ENCODE measurements at places on chromosomes 5 and 9.

- DNase-seq, result no peak
These were observed 50.1 kb upstream of the ANKRD33B start for GRCh38 chr5:10513501-10514442.

GRCh38 chr5:39475881-39476842, 51.4 kb upstream of the DAB2 start:
- DNase-seq, result no peak

DNA sequence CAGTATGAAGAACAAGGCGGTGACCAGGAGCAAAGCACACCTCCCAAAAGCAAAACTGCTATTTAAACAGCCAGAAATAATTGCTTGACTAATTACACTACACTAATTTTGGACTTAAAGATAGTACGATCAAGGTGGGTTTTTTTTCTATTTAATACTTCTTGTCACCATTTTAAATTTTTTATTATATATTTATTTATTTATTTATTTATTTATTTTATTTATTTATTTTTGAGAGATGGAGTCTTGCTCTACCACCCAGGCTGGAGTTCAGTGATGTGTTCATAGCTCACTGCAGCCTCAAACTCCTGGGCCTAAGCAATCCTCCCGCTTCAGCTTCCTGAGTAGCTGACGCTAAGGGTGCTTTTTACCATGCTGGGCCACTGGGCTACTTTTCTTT, 146.2 kb upstream of the IRX1 start:
- no peak for DNase-seq

DNA sequence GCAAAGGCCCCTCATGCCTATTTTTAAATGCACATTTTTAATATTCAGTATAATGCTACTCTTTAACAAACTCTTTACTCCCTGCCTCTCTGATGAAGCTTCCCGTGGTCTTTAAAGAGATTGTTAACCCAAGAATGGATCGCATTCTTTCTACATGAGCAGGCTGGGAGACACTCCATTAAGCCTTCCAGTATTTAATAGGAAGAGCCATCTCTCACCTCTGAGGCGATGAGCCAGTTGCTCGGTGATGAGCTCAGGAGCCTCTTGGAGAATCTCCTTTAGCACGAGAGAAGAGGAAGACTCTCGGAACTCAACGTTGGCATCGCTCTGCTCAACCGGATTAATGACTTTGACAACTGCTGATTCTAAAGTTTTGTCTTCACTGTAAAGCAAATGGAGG, 59.6 kb downstream of the PRUNE2 start:
- DNase-seq, result no peak

DNA sequence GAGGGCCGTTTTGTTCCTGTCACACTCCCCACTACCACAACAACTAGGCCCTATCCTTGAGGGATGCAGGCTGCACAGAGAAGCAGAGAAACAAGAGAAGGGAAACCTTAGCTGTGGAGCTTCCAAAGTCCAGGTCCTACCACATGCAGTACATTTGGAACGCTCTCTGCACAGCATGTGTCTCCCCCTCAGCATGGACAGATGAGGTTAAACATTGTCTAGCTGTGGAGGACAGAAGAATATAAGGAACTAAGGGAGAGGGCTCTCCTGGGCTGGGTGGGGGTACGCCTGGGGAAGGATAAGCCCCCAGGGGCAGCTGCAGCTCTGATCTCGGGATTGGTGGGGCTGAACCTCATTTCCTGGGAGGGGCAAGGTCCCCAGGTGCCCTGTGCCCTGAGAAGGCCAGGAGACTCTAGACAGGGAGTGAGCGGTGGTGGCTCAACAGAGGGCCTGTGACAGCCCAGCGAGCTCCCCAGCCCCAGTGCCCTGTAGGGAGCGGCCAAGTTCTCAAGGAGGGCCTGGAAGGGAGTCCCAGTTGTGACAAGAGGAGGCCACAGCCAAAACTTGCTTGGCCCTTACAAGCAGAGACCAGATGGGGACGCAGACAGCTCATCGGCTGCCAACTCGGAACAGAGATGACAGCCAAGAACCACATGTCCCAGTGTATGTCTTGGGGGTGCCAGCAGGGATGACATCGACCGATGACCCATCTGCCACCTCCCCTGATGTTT, 30.1 kb downstream of the TSPAN17 start:
- no peak for DNase-seq

DNA sequence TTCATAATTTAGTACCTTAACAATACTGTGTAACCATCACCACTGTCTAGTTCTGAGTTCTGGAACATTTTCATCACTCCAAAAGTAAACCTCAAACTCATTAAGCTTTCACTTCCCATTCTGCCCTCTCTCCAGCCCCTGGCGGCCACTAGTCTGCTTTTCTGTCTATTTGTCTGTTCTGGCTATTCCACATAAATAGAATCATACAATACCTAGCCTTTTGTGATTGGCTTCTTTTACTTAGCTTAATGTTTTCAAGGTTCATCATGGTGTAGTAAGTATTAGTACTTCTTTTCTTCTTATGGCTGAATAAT, 138.7 kb downstream of the RAPGEF6 start:
- DNase-seq, result no peak

DNA sequence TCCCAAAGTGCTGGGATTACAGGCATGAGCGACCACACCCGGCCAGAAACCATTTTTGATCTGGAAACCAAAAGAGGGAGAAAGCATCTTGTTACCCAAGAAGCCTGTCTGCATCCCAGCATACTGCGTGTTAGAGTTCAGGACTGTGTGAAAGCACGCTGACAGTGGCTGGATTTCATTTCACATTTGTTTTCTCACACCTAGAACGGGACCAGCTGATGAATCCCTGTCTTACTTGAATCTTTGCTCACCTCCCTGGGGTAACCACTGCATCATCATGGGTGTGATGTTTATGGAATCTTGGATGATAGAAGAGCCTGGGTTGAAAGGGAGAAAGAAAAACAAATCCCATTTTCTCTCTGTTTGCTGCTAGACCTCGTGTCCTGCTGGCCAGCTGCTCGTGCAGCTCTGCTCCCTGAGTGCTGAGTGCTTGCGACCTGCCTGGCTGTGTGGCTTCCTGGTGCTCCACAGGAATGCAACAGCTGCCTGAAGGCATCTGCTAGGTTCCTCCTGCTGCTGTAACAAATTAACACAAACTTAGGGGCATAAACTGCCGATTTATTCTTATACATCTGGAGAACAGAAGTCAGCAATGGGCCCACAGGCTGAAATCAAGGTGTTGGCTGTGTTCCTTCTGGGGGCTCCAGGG, 378.3 kb upstream of the DAP start:
- no peak for DNase-seq

GRCh38 chr9:14531341-14532269, 161.6 kb downstream of the ZDHHC21 start:
- no peak for DNase-seq

- no peak for DNase-seq
These were observed 62.9 kb upstream of the DMRTA1 start for GRCh38 chr9:22383718-22384117.

GRCh38 chr9:124047251-124047672, 35.7 kb downstream of the LHX2 start:
- no peak for DNase-seq

DNA sequence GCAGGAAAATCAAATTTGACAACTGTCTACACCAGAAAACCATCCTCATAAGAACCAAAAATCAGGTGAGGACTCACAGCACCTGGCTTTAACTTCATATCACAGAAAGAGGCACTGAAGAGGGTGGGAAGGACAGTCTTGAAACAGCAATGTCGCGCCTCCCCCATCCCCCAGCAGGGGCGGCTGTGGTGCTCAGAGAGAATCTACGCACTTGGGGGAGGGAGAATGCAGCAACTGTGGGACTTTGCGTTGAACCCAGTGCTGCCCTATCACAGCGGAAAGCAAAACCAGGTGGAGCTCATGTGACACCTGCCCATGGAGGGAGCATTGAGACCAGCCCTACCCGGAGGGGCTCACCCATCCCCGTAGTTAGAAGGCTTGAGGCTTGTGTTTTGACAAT, 191.8 kb downstream of the MSX2 start:
- no peak for DNase-seq

- DNase-seq, result no peak
These were observed 12.8 kb upstream of the TYRP1 start for GRCh38 chr9:12680341-12680740.

GRCh38 chr5:87899721-87900131, 368.9 kb downstream of the TMEM161B start:
- no peak for DNase-seq

DNA sequence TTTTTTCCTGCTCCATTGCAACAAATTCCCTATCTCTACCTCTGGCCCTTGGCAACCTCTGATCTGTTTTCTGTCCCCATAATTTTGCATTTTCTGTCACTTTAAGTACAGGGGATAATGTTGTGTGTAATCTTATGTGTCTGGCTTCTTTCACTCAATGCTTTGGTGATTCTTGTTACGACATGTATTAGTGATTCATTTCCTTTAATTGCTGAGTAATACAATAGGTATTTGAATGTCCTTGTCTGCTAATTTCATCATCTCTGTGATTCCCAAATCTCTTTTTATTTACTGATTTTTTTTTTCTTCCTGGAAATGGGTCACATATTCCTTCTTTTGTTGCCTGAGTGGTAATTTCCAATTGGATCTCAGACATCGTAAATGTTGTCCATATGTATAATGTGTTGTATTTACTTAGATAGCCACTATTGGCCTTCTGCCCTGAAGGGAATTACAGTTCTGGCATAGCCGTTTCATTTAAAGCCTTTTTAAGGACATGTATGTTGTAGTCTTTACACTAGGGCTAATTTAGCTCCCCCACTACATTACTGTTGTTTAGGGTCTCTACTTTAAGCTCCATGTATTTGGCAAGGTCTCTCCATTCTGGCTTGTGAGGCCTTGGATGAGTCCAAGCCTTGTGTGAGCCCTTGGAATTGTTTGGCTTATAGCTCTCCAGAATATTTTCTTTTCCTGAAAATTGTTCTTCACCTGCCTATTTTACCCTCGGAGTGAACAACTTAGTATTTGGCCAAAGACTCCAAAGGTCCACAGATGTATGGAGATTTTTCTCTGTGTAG, 683.8 kb downstream of the LRRC70 start:
- DNase-seq, result no peak

GRCh38 chr5:112062181-112062580, 305.2 kb upstream of the NREP start:
- no peak for DNase-seq

DNA sequence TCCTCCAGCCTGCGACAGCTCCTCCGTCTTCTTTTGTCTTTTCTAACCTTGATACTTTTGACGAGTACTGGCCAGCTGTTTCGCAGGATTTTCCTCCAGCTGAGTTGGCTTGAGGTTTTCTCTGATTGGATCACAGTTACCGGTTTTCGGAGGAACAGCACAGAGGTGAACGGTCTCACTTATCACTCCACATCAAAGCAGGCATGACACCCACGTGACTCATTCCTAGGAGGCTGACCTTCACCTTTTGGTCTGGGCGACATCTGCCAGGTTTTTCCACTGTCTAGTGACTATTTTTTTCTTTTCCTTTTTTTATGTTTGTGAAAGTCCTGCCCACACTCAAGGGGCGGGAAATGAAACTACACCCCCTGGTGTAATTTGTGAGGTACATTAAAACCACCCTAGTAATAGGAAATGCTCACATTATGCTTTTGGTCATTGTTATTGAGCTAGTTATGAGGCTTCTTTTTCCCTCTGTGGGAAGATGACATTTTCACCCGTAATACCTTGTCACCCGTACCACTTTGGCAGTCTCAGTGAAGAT, 319.2 kb downstream of the GADD45G start:
- DNase-seq, result no peak

DNA sequence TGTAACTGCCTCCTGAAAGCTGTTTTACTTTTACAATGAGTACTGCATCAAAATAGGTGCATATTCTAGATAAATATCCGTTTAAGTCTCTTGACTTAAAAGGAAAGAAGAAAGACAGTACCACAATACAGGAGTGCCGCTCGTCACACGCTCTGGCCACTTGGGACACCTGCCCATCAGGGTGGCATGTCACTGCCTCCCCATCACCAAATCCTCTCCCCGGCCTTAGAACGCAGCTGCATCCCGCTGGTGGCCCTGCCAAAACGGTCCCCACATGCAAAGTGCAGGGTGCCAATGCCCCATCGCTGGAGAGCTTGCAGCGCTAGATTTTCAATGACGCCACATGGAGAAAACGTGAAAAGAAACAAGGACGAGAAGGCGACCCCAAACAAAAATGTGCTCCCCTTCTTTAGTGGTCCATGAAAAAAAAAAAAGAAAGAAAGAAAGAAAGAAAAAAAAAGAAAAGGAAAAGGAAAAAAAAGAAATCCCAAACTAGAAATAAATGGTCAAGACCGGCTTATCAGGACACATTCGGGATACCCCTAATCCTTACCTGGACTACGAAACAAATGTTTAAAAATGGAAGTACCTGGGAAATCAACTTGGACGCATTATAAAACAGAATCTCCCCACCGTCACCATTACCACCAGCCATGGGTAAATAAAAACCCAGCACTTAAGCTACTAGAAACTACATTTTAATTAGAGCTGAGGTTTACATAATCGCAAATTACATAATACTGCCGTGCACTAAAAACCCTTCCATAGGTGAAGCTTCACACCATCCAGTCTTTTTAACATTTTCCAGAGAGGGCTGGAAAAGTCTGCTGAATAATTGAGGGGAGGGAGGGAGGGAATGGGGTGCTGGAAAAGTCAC, 1.0 kb downstream of the ANKH start:
- DNase-seq, result no peak

DNA sequence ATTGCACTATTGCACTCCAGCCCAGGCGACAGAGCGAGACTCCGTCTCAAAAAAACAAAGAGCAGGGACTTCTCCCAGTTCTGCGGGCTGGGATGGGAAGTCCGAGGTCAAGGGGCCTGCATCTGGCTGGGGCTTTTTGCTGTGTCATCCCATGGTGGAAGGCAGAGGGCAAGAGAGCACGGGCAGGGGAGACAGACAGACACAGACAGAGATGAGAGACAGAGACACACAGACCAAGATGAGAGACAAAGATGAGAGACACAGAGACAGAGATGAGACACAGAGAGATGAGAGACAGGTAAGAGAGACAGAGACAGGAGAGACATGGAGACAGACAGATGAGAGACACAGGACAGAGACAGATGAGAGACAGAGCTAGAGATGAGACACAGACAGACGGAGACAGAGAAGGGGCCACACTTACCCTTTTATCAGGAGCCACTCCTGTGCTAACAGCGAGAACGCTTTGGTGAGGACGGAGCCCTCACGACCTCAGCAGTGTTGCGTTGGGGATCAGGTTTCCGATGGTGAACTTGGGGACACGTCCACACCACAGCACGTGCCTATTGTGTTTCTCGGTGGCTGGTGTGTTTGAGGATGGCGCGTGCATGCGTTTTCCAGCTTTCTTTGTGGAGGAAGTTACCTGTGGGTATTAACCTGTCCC, 8.9 kb upstream of the TOR4A start:
- no peak for DNase-seq

DNA sequence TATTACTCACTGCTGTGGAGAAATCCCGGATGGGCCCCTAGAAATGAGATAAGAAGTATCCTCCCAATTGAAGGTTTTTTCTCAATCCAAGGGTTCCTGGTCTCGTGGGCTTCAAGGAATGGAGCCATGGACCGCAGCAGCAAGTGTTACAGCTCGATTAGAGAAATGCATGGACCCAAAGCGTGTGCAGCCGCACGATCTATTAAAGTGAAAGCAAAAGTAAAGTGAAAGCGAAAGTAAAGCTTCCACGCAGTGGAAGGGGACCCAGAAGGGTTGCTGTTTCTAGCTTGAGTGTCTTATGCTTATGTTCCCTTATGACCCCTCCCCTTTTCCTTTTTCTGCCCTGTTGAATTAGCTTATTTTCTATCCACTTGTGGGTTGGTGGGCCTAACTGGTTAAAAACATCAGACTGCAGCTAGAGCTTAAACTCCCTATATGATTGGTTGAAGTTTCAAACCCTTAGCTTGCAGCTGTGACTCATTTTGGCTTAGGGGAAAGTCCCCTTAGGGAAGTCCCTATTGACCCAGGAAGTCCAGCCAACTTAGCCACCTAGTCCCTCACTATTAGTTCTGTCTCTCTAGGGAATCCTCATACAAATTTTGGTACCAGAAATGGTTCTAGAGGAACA, 1111.8 kb downstream of the TAF11L14 start:
- peak; percentile 83 for DNase-seq
